Omental fat pad (tissue), 4 donors: ENCODE measurements at places on chromosomes 5 and 9.
A peak's percentile ranks its signal among the peaks of the same experiment; 100 is the strongest.

GRCh38 chr5:72711351-72711750 lies 105.1 kb upstream of the TNPO1 start:
- no peak for DNase-seq

GRCh38 chr9:114571391-114571790 lies 16.2 kb upstream of the ATP6V1G1 start:
- DNase-seq = no peak

DNA sequence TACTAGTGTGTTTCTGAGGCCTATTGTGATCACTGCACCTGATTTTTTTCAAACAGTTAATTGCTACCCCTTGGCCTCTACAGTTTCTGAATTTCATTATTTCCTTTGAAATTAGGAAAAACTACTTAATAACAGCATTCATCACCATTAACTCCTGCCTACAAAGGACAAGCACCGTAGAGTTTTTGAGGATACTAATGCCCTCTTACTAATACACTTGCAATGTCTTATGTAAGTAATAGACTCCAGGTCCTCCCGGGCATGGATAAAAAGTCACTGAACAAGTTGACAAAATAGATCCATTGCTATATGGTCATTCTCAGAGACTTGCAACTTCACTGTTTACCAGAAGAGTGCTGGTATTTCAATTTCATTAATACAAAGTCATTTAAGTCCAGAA lies 1172.5 kb downstream of the CDH12 start:
- no peak for DNase-seq

DNA sequence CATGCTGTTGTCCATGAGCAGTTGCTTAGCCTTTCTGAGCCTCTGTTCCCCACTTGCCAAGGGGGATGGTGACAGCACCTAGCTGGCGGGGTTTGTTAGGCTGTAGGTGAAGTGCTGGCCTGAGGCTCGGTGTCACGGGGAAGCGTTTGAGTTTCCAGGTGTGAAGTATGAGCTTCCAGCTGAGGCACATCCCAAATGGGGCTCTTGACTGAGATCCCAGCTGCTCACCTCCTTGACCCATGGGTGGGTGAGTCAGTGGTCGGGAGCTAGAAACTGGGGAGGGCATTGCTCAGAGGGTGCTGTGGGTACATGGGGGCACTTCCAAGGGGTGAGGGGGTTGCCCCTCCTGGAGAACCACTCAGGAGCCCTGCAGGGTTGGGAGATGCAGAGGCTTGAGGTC lies 26.4 kb upstream of the RNF130 start:
- DNase-seq = no peak

GRCh38 chr5:672329-673160 lies 20.6 kb downstream of the TPPP start:
- DNase-seq = peak; percentile 89

GRCh38 chr9:26033336-26033735 lies 355.1 kb upstream of the TUSC1 start:
- DNase-seq = no peak

- no peak for DNase-seq
Observed at GRCh38 chr9:80775971-80776370, 913.4 kb downstream of the TLE1 start.

- DNase-seq = no peak
Observed at GRCh38 chr9:33159777-33160127, 7.4 kb downstream of the B4GALT1 start.

GRCh38 chr9:117273612-117274011 lies 141.2 kb downstream of the ASTN2 start:
- no peak for DNase-seq
